Metanephros (tissue), 2 donors: ENCODE measurements at places on chromosomes 5 and 9. TPM values are rescaled to one million over a fixed set of nuclear protein-coding genes. Genes with fewer than 3 reads are reported as not detected.

NSA2 gene
- 36.6 TPM for total RNA-seq

NOXA1 gene
- total RNA-seq: 5.3 TPM

TSSK1B gene
- 0.70 TPM for total RNA-seq

TYRP1 gene
- 2.4 TPM for total RNA-seq

CDH6 gene
- total RNA-seq: 89.1 TPM

MELK gene
- 10.5 TPM for total RNA-seq

SPINK1 gene
- 43.6 TPM for total RNA-seq

FBN2 gene
- total RNA-seq: 144 TPM

TNFSF8 gene
- total RNA-seq: 1.5 TPM

DDX41 gene
- 80.6 TPM for total RNA-seq

SOHLH1 gene
- total RNA-seq: not detected

CTNNA1 gene
- 379 TPM for total RNA-seq

MOB3B gene
- 13.3 TPM for total RNA-seq

SMIM32 gene
- total RNA-seq: 18.6 TPM

TSLP gene
- 0.12 TPM for total RNA-seq

IDNK gene
- total RNA-seq: 4.8 TPM

OR1Q1 gene
- not detected for total RNA-seq

BTNL8 gene
- 0.47 TPM for total RNA-seq

NUTM2G gene
- total RNA-seq: not detected

C5orf34 gene
- total RNA-seq: 6.2 TPM

KIAA1958 gene
- 22.1 TPM for total RNA-seq

ADRA1B gene
- 1.5 TPM for total RNA-seq

NOTCH1 gene
- total RNA-seq: 89.4 TPM

CKS2 gene
- 33.2 TPM for total RNA-seq

STC2 gene
- 3.9 TPM for total RNA-seq

SLC6A3 gene
- total RNA-seq: 0.41 TPM

FUT7 gene
- total RNA-seq: 0.35 TPM

INVS gene
- 44.1 TPM for total RNA-seq

CARTPT gene
- 0.23 TPM for total RNA-seq

GLDC gene
- total RNA-seq: 13.4 TPM

MARCOL gene
- total RNA-seq: not detected

CDX1 gene
- total RNA-seq: 0.18 TPM

SLC36A3 gene
- total RNA-seq: not detected

RNF180 gene
- 20.1 TPM for total RNA-seq

HK3 gene
- 11.3 TPM for total RNA-seq

INSL6 gene
- total RNA-seq: not detected

SH3RF2 gene
- 4.7 TPM for total RNA-seq

LCN9 gene
- total RNA-seq: not detected

RNF183 gene
- 3.1 TPM for total RNA-seq

KCNV2 gene
- total RNA-seq: not detected

VLDLR gene
- total RNA-seq: 37.8 TPM

SUSD3 gene
- total RNA-seq: 15.6 TPM

STPG3 gene
- not detected for total RNA-seq
